Upper lobe of right lung (tissue), 1 donor: ENCODE measurements at places on chromosomes 1 and 21.

DNA sequence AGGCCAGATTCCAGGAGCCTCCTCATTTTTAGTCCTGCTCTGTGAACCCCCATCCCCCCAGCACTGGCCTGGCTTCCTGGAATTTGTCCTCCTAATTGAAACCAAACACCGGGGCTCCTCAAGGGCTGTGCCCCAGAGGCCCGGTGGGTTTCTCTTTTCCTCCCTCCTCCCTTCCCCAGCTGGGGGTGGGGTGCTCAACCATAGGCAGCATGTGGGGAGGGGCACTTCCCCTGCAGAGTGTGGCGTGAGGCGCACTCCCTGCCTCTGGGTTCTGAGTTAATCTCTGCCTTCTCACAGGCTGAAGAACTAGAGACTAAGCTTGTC lies 67.5 kb upstream of the ACOT11 start:
- no peak for DNase-seq

- no peak for DNase-seq
Measured at GRCh38 chr1:167221126-167221737, 546 bp downstream of the POU2F1 start.

GRCh38 chr1:202802034-202802433 lies 6.2 kb downstream of the KDM5B start:
- no peak for DNase-seq

DNA sequence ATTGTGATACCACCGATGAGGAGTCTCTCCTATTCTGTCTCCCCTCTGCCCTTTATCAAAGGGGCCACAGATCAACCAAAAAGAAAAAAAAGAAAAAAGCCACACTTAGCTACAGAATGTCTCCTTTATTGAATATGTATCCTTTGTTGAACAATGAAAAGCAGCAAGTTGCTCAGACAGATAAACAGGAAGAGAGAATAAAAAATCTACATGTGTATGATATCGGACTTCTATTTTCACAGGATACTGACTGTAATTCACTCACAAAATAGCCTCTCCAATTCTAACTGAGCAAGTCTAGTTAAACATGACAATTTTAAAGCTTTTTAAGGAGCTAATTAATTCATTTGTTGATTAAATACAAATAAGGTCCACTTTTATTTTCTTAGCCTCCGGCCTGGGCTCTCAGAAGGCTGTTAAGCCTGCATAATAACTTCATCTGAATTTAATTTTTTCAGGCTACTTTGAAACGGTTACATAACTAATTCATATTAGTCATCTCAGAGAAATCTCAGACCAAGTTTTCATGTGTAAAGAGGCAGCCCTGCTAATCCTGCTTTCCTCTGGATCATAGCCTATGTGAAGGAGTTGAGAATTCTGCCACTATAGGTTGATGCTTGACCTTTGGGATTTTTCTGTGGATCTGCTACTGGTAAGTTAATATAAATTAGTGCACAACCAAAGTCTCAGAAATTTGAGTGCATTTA lies 304.1 kb upstream of the NR5A2 start:
- DNase-seq = no peak

GRCh38 chr1:226986496-226987178 lies 46.5 kb downstream of the COQ8A start:
- no peak for DNase-seq

GRCh38 chr1:61132176-61132638 lies 49.8 kb downstream of the NFIA start:
- no peak for DNase-seq

- DNase-seq = peak; percentile 78
Measured at GRCh38 chr1:244614113-244614836, 38.7 kb upstream of the DESI2 start.

GRCh38 chr1:21821385-21822019 lies 9.4 kb downstream of the LDLRAD2 start:
- no peak for DNase-seq

DNA sequence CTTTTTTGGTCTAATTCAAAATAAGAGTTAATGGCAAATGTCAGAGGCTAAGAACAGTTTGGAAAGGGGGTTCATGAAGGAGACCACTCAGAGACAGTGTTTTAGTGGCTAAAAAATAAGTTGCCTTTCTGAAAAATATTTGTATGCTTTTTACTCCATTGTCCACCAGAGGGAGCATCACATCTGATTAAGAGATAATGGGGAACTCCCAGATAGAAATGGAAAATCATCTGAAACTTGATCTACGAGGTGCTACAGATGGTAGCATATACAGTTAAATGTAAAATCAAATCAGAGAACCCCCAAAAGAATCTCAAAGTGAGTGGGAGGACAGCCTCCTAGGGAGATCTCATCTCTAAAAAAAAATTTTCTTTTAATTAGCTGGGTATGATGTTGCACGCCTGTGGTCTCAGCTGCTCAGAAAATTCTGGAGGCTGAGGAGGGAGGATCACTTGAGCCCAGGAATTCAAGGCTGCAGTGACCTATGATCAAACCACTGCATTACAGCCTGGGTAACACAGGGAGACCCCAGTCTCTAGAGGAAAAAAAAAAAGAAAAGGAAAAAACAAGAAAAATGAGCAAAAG lies 9.7 kb downstream of the SMYD3 start:
- DNase-seq = no peak

GRCh38 chr1:48214820-48215219 lies 7.7 kb upstream of the SLC5A9 start:
- DNase-seq = no peak

DNA sequence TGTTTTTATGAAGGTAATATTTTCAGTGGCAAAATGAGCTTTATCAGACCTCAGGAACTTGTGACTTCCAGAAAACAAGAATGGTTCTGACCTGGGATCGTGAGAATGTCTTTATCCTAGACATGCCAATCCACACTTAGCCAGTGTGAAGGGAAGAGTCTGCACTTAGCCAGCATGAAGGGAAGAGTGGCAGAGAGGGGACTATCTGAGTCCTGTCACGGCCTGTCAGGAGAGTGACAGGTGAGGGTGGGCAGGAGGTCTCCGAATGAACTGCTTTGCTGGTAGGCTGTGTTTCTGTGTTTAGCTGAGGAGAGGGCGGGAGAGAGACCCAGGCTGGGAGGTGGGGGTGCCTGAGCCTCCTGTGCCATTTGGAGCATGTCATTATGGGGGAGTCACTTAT lies 173.1 kb downstream of the KIF26B start:
- DNase-seq = no peak

GRCh38 chr1:22416555-22417454 lies 34.8 kb upstream of the ZBTB40 start:
- DNase-seq = peak; percentile 89

DNA sequence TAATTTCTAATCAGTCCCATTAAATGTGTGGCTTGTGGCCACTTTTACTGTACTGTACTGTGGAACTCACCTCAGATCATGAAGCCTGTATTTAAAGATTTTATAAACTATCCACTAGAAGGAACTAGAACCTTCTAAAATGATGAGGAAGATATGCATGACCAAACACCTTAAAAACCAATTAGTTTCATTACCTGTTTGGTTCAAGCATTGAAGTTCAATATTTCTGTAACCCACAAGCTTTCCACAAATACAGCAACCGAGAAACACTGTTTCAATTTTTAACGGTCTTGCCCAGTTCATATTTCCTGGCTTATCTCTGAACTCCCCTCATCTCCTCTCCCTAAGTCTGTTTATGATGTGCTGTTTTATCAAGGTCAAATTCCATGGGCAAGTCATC lies 264.3 kb upstream of the PLD5 start:
- DNase-seq = no peak

DNA sequence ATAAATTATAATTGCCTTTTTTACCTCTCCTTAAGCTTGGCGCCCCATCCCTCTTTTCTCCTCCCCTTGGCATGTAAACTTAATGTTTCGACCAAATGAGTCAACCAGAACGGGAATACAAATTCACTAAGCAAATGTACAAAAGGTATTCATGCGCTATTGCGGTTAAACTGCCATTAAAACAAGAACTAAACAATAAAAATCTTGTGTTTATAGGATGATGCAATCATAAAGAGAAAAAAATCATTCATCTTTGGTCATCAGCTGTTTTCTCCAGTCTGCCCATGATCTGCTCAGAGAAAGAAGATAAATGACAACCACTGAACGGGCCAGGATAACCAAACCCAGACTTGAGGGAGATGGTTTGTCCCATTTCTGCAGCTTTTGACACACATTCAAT lies 534.2 kb upstream of the PLXNA2 start:
- no peak for DNase-seq

GRCh38 chr1:195946500-195946899 lies 661.7 kb downstream of the KCNT2 start:
- no peak for DNase-seq

GRCh38 chr1:10939654-10940450 lies 72.6 kb upstream of the TARDBP start:
- DNase-seq = no peak

DNA sequence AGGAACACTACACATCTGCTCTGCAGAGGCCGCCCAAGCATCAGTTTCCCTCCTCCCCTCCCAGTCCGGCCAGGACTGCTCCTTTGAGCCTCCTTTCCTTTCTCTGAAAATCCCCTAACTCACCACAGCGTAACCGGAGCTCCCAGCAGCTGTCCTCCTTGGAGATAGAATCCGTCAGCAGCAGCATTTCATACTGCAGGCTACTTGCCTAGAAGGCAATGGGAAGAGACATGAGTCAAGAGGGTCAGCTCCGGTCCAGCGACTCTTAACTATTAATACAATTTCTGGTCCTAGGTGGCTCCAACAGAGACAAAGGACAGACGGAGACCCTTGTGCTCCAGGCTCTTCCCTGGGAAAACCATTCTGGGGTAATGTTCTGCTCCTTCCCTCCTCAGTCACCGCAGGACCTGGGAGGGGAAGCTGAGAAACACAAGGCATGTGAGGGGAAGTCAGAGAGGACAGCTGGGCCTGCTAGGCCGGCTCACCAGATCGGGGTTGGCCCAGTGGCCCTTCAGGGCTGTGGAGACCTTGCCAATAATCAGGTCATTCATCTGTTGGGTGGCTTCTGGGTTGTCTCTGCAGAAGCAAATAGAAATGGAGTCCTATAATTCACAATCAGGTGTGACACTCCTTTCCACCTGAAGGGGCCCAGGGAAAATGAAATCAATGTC lies 99.7 kb downstream of the UBR4 start:
- DNase-seq = no peak

- no peak for DNase-seq
Measured at GRCh38 chr1:10676963-10677362, 119.5 kb downstream of the CASZ1 start.

GRCh38 chr1:155261493-155261851 lies 688 bp downstream of the SCAMP3 start:
- DNase-seq = no peak

GRCh38 chr1:247421074-247421473 lies 5.1 kb downstream of the NLRP3 start:
- no peak for DNase-seq

- no peak for DNase-seq
Measured at GRCh38 chr1:230618537-230618936, 23.7 kb upstream of the COG2 start.

DNA sequence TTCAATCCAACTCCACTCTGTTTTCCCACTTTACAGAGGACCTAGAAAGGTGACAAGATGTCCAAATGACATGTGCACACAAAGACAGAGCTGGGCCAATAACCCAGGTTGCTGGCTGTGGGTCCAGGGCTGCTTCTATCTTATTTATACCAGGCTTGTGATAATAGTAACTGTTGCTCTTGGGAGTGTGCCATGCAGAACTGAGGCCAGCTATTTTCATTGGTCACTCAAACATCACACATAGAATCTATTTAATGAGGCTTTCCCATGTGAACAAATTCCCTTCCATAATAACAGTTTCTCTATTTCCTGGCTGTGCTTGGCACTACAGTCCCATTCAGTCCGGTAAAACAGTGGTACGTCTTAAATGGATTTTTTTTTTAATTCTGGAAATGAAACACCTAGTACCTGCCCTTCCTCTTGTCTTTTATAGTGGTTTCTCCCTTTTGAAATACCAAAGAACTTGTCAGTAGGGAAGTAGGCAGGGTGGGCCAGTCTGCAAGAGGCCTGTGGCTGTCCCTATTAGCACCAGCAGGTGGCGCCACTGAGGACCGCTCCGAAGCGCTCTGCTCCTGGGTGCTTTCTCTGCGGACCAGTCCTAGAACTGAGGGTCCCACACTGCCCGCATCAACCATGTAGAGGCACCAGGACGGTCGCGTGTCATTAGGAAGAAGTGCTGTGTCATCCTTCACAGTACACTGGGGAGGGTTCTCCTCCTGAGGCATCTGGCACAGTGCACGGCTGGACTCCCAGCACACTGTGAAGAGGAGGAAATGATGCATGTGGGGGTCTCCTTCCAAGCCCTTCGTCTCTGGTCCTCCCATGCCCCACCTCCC lies 52.1 kb downstream of the GPR161 start:
- DNase-seq = peak; percentile 78

DNA sequence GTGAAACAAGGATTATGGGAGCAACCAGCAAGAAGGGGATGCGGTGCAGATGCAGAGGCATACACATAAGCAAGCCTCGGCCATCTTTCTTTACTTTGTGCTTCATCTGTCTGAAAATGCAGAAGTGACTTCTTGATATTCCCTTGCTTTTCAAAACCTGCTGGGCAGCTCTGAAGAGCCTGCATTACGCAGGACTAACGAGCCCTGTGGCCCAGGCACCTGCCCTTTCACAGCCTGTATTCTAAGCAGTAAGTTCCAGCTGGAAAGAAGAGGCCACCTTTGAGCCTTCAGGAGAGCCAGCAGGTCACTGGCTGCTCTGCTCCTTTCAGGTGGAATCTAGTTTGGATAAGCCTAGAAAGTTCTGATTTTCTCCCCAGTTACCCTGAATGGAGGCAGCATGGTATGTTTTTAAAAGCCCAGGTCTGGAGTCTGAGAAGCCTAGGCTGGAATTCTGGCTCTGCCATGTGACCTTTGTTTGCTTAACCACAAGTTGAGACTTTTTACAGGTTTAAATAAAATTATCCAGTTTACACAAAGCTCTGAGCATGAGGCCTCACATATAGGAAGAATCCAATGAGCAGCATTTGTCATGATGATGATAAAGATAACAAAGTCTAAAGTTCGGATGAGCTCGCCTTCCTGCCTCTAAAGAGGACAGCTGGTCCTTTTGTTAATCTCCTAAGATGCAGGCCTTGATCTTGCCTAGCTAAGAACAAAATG lies 122.9 kb downstream of the UBR4 start:
- DNase-seq = no peak

DNA sequence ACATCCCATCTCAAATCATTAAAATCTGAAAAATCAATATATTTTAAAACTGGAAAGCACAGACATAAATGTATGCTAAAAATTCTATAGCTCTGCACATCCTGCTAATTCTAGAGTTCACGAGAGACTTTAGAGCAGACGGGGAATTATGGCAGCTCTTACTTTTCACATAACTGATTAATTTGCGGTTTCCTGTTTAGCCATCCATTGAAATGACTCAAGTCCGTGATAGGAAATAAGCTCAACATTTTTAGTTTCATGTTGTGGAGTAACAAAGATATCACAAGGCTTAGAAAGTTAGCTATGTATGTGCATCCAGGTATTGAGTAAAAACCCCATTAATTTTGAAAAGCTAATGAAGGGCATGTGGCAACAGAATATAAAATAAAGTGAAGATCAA lies 123.2 kb downstream of the SMYD2 start:
- no peak for DNase-seq
